8988T (cell line): ENCODE measurements at places on chromosomes 4 and X.

DNA sequence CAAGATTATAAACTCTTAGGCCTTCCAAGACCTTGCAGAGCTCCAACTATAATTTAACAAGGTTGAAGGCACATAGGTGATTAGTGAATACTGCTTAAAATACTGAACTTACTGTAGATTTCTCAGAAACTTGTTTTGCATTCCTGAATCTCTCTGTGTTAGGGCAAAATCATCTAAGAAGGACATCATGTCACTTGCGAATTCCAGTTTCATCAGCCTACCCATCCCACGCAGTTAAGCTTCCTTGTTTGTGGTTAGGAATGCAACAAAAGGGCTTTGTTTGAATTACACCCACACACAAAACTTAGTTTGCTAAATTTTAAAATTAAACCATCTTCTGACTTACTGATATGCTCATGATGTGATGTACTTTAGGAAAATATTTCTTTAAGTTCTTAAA lies 174.0 kb downstream of the SOWAHB start:
- DNase-seq, result no peak

- DNase-seq, result no peak
Observed at GRCh38 chr4:173509036-173510001, 20.7 kb downstream of the HAND2 start.

DNA sequence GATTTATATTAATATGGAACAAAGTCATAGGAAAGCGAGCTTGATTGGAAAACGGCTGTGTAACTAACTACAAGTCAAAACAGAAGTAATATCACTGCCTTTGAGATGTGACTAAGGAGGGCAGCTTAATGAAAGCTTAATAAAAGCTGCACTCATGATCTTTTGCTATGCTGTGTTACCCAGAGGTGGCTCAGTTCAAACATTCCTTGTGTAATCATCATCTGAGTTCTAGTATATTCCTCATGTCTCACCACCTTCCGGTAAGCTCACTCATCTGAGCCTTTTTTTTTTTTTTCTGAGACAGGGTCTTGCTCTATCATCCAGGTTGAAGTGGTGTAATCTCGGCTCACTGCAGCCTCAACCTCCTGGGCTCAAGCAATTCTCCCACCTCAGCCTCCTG lies 5.0 kb downstream of the GRPEL1 start:
- DNase-seq, result no peak

GRCh38 chr4:84648863-84649647 lies 66.1 kb downstream of the CDS1 start:
- no peak for DNase-seq

- DNase-seq, result no peak
Observed at GRCh38 chr4:142091691-142092182, 455.4 kb downstream of the IL15 start.

GRCh38 chr4:91113130-91113706 lies 986.0 kb downstream of the CCSER1 start:
- no peak for DNase-seq

GRCh38 chr4:28518561-28519165 lies 1658.0 kb downstream of the STIM2 start:
- no peak for DNase-seq

DNA sequence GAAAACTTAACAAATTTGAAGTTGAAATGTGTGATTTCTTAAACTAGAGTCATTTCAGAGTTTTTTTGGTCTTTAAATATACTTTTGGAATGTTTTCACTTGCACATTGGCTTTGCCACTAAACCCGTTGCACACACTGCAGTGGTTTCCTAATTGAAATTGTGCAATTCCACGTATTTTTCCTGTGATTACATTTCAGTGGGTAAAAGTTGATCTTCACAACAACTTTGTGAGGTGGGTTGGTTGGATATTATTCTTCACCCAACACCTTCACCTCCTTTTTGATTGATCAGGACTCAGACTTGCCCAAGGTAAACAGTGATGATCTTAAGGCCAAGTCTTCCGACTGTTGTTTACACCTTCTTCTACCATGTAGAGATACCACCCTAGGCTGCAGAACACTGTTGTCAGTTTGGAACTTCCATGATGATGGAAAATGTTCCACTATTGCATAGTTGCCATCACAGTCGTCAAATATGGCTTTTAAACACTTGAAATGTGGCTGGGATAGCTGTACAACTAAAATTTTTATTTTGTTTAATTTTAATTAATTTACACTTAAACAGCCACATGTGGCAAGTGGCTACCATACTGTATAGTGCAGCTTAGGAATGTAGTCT lies 13.7 kb downstream of the SEPTIN11 start:
- no peak for DNase-seq
